NCI-H2107 (cell line): ENCODE measurements at places on chromosomes 5 and 9.

GRCh38 chr5:157381746-157382145 is 78.3 kb upstream of the NIPAL4 start:
- DNase-seq: no peak

DNA sequence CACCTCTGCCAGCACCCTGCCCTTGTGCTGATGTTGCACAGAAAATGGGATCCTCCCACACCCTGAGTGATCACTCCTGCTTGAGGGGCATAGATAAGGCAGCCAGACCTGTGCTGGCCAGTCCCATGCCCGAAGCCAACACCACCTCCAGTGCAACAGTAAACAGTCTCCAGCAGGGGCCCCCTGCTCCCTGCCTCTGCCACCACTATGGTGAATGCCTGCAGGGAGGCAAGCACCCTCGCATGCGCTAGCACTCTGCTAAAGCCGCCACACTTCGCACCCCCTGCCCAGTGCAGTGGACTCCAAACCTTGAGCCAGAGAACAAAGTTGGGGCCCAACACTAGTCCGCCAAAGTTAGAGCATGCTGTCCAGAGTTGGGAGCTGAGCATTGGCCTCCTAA is 118.7 kb downstream of the PJA2 start:
- no peak for DNase-seq

DNA sequence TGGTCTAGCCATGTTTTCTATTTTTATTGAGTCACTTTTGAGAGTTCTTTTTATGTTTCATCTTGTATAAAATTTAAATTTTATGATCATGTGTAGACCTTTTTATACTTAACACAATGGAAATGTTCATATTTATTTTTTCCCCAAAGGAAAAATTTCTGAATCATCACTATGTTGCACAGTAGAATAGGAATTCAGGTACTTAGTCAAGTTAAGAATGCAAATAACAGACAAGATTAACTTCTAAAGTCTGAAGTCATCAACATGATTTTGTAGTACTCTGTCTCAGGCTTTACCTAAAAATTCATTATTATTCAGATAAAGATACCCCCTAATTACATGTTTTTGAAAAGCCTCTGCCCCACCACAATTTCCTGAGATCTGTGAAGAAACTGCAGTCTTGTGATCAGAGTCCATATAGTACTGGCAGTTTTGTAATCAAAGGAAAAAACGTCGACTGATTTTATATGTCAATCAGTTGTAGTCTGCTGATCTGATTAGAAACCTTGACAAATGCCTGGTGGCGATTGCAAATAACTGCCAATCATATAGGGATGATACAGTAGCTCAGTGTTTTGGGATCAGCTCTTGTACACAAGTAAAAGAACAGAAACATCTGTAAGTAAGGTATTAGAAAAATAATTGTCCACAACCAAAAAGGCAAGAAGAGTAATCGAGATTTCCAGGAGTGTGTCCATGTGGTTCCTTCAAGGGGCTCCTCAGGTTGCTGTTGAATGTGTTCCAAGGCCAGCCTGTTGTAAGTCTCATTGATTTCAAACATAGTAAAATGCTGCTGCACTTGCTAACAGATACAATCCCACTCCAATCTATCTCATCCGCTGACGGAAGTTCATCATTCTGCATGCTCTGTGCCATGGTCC is 352.4 kb downstream of the ARRDC3 start:
- no peak for DNase-seq

GRCh38 chr9:87184956-87185642 is 237.8 kb upstream of the GAS1 start:
- no peak for DNase-seq

GRCh38 chr5:23639326-23639725 is 131.9 kb downstream of the PRDM9 start:
- DNase-seq: no peak

GRCh38 chr5:67901814-67902496 is 313.6 kb upstream of the PIK3R1 start:
- DNase-seq: no peak

DNA sequence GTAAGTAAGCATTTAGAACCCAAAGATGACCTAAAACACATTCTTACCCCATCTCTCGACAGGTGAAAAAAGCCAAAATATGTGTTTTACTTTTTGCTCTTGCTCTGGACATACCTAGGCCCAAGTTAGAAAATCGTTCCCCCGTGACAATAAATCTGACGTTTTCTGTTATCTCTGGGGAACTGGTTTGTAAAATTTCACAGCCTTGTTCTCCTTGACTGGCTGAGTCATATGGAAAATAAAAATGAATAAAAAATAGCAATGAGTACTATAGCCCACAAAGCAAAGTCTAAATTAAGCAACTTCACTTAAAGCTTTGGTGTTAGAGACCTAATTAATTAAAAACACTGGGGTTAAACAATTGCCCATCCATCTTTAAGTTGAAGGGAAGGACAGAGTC is 286.9 kb upstream of the CLINT1 start:
- DNase-seq: no peak

GRCh38 chr5:174524351-174524750 is 200.0 kb upstream of the MSX2 start:
- no peak for DNase-seq

DNA sequence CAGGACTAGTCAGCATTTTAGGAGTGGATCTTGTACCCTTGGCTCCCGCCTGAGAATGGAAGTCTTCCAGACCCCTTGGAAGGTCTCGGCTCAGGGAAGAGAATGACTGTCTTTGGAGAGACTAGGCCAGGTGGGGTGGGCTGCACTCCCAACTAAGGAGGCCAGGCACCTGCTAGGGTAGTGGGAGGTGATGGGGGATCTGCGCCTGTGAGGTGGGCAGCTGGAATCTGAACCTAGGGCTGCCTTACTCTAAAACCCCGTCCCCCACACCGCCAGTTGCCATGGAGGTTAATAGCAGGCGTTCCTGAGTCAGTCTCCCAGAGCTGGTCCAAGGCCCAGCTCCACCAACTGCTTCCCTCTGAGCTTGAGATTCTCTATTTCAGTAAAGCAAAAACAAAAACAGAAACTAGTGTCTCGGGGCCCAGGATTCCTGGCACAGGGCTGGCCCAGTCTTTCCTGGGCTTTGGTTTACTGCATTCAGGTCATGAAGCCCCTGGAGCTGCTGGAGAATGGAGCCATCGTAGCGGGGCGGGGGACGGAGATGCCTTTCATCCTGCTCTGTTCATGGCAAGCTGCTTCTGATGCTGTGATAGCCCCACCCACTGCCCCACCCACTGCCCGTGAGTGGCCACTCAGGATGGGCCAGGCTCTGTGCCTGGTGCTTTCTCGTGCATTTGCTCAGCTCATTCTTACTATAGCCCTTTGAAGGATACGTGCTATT is 57.5 kb downstream of the DAB2IP start:
- no peak for DNase-seq

DNA sequence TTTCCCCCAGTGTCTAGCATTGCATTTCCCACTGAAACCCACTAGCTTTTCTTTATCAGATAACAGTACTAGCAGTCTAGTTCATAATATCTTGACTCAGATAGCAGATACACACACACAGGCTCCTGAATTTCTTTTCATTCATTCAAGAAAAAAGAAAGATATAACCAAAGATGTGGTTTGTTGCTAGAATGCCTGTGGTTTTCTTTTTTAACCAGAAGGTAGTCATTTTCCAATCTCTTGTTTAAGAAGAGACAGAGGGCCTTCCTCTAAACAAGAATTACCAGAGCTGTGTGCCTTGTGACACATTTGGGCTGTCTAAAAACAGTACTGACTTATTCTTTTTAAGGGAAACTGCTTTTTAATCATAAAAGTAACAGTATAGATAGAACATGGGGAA is 167.3 kb downstream of the PJA2 start:
- no peak for DNase-seq

DNA sequence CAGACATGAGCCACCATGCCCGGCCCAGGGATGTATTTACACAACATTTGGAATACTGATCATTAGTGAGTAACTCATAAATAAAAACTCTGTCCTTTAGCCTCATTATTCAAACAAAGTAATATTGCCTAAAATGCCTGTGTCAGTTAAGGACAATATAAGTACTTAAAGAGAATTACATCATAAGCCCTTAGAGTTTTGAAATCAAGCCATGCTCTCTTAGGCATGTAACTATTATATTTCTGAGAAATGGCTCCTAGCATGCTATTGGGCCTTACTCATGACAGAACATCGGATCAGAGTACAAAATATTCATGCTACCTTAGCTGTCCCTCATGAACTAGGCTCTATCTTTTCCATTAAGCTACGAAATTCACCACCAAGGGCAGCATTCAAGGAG is 309.3 kb downstream of the CHSY3 start:
- DNase-seq: no peak

DNA sequence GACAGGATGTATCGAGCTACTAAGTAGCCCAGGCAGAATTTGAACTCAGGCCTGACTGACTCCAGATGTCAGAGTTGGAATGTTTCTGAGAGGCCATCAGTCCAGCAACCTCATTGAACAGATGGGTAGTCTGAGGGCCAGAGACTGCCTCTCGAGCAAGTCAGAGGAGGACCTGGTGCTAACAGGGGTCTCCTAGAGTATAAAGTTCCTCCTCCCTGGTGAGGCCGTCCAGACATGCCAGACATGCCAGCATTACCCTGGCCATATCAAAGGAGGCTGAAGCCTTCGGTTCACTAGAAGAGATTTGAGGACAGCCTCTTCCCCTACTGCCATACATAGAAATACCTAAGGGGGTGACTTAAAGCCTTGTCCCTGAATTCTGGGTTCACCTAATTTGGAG is 81.2 kb downstream of the ZNF618 start:
- DNase-seq: no peak

DNA sequence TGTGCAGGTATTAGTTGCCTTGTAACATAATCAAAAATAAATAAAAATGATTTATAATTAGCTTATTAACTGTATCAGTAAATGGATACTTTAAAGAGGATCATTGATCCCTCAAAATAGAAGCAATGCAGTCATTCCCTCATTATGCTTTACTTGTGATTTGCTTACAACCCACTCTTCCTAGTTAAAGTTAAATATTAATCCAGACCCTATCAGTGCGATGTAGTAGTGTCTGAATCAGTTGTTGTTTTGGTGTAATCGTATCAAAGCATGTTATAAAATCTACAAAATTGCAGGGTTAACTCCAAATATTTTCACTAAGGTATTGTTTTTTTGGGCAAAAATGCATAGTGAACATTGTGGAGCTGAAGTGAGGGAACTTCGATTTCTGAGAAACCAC is 17.6 kb downstream of the TENT4A start:
- no peak for DNase-seq

DNA sequence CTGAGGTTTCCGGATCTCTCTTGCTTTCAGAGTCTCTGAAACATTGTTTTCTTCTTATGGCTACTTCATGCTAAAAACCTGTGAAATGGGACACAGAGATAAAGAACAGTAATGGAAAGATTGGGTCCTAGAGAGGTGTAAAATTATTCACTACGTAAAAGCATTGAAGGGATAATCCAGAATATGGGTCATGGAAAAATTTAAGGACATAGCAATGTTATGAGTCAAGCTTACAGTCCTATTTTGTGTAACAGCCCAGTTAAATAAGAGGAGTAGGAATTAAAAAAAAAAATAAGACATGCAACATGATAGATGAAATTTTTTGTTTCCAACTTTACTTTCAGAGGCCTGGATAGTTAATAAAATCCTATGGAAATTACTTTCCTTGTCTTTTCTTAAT is 61.9 kb upstream of the ELL2 start:
- DNase-seq: no peak

DNA sequence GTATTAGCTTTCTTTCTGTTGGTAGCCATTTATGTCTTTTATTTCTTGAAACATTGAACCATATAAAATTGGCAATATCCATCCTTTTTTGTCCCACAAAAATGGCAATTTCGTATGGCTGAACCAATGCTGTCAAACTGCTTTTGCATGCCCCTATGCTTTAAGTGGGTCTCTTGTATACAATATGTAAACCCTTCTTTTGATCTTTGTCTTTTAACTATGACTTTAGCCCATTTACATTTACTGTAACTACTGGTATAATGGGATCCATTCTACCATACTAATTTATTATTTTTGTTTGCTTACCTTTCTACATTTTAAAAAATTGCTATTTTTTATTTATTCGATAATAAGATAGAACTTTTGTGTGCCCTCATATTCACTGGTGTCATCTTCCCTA is 93.4 kb downstream of the TENT4A start:
- no peak for DNase-seq

- DNase-seq: no peak
Measured at GRCh38 chr5:137935190-137935589, 45.9 kb downstream of the PKD2L2 start.

DNA sequence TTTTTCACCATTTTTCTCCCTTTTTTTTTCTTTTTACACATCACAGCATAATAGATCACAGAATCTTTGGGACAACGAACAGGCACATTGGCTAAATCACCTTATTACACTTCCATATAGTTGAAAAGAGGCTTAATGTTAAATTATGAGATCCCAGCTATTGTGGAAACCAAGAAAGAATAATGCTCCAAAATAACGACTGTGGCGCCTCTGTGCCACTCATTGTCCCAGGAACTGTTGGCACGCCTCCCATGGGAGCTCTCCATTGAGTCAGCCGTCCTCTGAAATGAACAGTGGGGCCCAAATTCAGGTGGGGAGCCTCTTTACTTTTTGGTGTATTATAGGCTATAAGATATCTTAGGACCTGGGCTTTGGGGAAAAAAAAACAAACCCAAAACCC is 82.2 kb upstream of the NFIB start:
- no peak for DNase-seq
